IPS-NIHi11 (cell line): ENCODE measurements at places on chromosomes 4 and X.

DNA sequence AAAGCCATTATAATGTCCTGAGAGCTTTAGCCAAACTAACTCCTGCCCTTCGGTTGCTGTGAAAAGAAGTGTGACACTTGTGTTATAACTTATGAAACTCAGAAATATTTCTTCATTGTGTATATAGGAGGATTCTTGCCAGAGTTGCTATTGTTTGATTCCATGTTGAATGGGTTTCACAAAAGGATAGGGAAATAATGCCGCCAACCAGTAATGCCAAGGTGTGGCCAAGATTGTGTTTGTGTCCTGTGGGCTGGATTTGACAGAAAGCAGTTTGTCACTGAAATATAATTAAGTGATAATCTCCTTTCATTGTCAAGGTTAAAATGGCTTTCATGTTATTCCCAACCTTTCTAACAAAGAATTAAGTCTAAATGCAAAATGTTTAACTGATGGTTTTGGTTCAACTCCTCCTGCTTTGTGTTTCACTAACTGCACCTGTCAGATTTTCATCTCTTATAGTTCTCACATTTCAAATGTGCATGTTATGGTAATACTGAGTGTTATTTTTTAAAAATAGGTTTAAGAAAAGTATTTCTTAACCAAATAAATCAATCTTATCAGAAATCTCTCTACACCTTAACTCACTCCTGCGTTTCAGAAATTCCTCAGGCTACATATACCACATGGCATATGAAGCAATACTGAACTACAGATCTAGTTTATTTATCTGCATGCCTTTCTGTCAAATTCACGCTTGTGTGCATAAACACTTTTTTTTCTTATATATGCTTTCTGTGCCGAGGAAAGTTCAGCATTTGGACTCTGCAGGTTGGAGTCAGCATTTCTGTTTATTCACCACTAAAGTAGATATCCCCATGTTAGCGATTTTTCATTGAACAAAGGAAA, at the start of gene CLDN22:
Gene CLDN22 (minus strand): TSS at position 66 of the 849 bp plus-strand sequence. CDS start 58 bp downstream, at position 8.
- DNase-seq: no peak

DNA sequence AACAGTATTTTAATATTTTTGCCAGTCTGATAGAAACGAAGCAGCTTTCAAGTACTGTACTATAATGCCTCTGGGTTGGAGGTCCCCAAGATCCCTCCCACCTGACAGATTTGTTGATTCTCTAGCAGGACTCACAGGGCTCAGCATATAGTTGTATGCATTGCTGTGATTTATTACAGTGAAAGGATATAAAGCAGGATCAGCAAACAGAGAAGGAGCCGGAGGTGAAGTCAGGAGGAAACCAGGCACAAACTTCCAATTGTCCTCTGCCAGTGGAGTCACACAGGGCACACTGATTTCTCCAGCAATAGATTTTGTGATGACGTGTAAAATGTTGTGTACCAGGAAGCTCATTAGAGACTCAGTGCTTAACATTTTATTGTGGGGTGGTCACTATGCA, 19.0 kb downstream of the USP53 start:
- no peak for DNase-seq

- DNase-seq: peak; percentile 55
Observed at GRCh38 chr4:182555997-182556418, 312.8 kb downstream of the TENM3 start.

- DNase-seq: no peak
Observed at GRCh38 chr4:69104719-69105275, 8.5 kb downstream of the UGT2B7 start.

DNA sequence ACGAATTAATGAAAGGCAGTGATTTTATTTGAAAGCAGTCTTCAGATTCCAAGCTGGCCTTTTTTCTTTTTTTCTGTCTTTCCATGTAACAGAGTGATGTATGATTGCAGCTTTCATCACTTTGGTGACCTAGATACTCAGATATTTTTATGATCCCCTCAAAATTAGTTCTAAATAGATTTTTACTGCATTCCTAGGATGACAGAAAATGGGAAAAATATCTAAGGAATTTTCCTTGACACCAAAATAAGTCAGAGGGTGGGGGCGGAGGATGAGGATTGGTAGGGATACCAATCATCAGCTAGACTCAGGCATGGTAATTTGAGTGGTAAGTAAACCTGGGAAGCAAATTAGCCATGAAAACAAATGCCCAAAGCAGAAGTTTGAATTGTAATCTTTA, 11.9 kb upstream of the HMGB2 start:
- DNase-seq: no peak

DNA sequence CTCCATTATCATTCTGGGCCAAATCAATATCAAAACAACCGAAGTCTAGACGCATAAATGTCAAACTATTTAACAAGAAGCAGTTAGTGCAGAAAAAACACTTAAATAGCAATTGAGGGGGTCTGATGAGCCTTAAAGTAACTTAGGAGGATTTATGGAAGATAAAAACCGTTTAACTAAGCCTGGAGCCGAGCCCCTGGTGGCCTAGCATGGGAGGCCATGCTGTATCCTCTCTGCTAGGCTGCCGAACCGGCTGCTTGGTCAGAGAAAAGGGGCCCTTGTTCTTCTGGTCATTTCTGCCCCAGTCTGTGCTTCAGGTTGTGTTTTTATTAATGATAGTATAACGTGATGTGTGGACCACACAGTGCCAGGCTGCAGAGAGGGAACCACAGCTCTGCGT, 72.4 kb downstream of the CPZ start:
- no peak for DNase-seq

- no peak for DNase-seq
Observed at GRCh38 chr4:97404876-97405523, 738.3 kb downstream of the STPG2 start.

DNA sequence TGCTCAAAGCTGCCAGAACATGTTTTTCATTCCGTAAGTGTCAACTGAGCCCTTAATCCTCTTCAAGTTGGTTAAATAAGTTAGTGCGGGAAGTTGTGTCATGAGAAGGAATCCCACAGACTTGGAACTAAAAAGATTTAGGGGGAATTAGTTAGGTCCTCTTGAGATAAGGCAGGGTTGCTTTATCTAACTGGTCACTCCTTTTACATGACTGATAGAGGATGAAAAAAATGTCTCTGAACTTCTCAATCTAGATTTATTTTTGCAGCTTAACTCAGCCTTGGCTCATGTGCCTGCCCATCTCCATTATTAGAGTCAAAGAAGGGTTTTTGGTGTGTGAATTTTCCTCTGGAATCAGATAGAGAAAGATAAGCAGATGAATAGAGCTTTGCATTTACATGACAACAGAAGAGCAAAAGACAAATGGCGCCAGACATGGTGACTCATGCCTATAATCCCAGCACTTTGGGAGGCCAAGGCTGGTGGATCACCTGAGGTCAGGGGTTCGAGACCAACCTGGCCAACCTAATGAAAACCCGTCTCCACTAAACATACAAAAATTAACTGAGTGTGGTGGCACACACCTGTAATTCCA, 882.9 kb downstream of the RPA4 start:
- no peak for DNase-seq

DNA sequence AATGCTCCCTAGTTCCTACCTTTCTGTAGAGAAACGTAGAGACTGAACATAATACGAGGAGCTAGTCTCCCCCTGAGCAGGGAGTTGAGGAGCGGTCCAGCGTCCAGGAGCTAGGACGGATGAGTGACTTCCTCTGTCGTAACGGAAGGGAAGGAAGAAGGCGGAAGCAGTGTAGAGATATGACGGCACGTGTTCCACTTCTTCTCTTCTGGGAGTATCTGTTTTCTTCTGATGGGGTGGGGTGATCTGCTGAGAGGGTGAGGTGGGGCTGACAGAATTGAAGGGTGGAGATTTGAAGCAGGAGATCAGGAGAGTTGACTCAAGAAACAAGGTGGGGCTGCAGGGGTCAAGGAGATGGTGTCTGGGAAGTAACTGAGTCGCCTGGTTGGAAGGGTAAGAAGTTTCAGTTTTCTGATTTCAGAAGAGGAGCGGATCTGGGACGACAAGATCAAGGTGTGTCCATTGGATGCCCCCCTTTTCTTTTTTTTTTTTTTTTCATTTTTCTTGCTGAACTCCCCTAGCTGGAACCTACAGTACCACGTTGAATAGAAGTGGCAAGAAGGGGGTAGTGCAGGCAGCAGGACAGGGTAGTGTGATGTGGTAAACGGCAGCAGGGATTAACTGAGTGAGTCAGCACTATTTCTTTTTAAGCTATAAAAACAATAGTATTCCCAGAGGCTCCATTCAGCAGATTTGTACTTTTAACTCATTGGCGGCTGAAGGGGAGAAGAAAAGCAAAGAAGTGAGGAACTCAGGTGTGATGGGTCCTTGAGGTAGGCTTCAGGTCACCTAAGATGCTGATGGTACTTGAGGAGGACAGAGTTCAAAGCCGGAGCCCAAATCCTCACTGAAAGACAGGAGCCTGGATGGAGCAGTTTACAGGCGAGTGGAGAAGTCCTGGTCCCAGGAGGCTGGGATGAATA, 50.8 kb upstream of the SETD7 start:
- no peak for DNase-seq

GRCh38 chrX:6708041-6708440, 173.1 kb upstream of the VCX3A start:
- DNase-seq: peak; percentile 8

GRCh38 chr4:182507805-182508204, 264.6 kb downstream of the TENM3 start:
- no peak for DNase-seq

DNA sequence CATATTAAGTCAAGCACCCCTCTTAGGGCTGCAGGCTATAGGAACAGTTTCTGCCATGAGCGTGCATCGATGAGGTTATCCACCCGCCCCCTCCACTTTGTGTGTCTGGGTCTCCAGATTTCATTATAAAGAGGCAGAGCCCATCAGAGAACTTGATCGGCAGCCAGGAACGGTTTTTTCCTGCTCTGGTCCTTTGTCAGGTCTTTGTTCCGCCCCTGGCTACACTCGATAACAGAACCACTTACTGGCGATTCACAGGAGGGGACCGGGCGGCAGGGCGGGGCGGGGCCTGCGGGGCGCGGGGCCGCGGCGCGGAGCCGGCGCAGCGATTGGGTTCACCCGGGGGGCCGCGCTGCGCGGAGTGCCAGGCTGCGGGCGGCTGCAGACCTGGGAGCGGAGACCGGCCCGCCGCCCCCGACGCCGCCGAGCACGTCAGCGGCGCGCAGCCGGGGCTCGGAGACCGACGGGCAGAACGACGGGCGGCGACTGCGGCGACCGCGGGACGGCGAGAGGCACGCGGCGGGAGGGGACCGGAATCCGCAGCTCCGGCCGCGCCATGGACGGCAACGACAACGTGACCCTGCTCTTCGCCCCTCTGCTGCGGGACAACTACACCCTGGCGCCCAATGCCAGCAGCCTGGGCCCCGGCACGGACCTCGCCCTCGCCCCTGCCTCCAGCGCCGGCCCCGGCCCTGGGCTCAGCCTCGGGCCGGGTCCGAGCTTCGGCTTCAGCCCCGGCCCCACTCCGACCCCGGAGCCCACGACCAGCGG, at the start of gene SLC10A4:
Gene SLC10A4 (plus strand): TSS at position 338 of the 771 bp plus-strand sequence. CDS start 219 bp downstream, at position 557.
- peak; percentile 83 for DNase-seq

DNA sequence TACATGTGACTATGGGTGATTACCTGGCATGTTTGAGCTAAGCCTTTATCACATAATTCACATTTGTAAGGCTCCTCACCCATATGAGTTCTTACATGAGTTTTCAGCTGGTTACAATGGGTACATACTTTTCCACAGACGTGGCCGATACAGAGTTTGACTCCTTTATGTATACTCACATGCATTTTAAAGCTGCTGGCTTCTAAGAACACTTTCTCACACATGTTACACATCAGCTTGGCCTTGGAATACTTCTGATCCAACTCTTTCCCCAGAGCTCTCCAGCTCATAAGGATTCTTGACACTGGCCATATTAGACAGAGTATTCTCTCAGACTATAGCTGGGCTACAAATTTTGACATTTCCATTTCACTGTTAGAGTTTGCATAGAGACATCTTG, 66.3 kb downstream of the TAB3 start:
- DNase-seq: no peak

- DNase-seq: peak; percentile 58
Observed at GRCh38 chr4:8437281-8437680, 3.2 kb downstream of the ACOX3 start.

DNA sequence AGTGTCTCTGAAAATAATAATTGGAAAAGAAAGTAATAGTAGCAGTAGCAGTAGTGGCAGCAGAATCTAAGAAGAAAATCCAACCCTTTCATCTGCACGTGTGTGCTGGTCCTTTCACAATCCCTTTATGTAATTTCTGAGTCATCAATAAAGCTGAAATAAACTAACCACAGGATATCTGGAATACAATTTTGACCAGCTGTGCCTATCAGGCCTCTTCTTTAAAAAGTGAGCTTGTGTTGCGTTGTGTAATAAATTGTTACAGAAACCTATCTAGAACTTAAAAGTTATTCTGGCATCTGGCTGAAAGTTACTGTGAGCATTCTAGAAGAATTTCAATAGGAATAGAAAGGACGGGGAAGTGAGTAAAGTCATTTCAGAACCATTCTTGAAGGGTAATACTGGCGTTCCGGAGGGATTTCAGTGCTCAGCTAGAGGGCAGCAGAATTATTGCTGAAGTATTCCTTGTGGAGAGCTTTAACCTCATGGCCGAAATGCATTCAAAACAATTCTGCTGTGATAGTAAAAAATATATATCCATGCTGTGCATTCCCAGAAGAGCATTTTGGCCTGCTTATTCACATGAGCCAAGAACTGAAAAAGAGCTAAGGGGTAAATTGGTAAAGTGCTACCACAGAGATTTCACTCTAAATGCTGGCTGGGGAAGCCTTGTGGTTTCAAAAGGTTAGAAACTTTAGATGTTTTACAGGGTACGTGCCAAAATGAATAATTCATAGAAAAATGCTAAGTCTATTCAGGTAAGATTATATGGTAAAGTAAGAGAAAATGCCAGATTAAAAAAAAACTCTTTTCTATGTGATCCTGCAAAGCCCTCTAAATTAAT, 260.6 kb downstream of the NKX6-1 start:
- no peak for DNase-seq

DNA sequence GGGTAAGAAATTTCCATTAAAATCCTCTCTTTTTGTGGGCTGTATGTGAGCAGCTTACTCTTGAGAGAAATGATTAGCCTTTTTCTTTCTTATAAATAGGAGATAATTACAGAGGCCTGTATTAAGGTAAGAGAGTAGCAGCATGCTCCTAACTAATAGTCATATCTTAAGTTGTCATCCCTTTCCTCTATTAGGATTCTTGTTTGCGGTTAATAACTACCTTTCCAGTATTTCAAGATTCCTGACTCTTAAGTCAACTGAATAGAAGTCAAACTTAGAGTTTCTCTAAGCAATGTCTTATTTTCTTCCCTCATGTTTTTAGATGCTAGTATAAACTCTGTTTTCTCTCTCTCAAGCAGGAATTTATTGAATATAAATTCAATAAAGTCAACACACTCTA, 139.9 kb upstream of the GPRIN3 start:
- no peak for DNase-seq

- DNase-seq: no peak
Observed at GRCh38 chrX:17390419-17390850, 15.4 kb downstream of the NHS start.

DNA sequence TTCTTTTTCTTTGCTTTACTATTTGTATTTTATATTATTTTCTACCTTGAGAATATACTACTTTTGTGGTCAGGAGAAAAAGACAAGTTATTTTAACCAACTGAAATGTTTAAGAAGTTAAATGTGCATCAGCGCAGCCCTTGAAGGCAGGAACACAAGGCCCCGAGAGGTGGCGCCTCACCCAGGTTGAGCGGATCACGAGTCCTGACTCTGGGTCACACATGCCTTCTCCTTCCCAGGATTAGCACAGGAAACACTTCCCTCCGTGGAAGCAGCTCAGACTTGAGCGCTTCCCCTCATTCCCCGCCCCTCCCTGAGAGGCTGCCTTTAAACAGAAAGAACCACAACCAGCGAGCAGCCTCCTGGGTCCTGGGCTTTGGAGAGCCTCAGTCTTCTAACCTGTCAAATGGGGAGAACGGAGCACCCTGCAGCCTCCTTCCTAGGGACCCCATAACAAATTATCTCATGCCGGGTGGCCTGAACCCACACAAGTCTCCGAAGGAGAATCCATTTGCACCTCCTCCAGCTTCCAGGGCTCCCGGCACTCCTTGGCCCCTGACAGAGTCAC, 217.6 kb downstream of the AFAP1 start:
- DNase-seq: no peak
